Body of pancreas (tissue), 4 donors: ENCODE measurements at places on chromosomes 5 and 9. TPM values are rescaled to one million over a fixed set of nuclear protein-coding genes. Genes with fewer than 3 reads are reported as not detected.

Gene PTGS1
- 3.0 TPM for total RNA-seq

Gene UBE2R2
- total RNA-seq: 31.4 TPM

Gene ETF1
- 36.6 TPM for total RNA-seq

Gene KIF12
- total RNA-seq: 249 TPM

Gene PCDHGA2
- total RNA-seq: 2.9 TPM

Gene TMEM167A
- total RNA-seq: 24.9 TPM

Gene ACTBL2
- total RNA-seq: not detected

Gene CEL
- 8,438 TPM for total RNA-seq

Gene HTR1A
- total RNA-seq: not detected

Gene DMRTA1
- 3.3 TPM for total RNA-seq

Gene TMED7
- total RNA-seq: 51.4 TPM

Gene BAAT
- total RNA-seq: 2.6 TPM

Gene RIGI
- 2.6 TPM for total RNA-seq

Gene FOXD4L6
- not detected for total RNA-seq

Gene CARD6
- total RNA-seq: 5.6 TPM

Gene KCTD16
- total RNA-seq: 3.4 TPM

Gene MELK
- total RNA-seq: not detected

Gene SFXN1
- 29.3 TPM for total RNA-seq

Gene SLC4A9
- total RNA-seq: not detected

Gene SLC2A6
- total RNA-seq: 3.0 TPM

Gene SLCO4C1
- total RNA-seq: 1.6 TPM

Gene ERGIC1
- total RNA-seq: 46.5 TPM

Gene CNTLN
- total RNA-seq: 7.3 TPM

Gene IRX1
- total RNA-seq: not detected

Gene CCNJL
- 0.66 TPM for total RNA-seq

Gene TAF1L
- not detected for total RNA-seq

Gene PCDHGC5
- 2.0 TPM for total RNA-seq

Gene SLC27A6
- 0.99 TPM for total RNA-seq

Gene EPB41L4B
- 122 TPM for total RNA-seq

Gene GABRG2
- not detected for total RNA-seq

Gene DELE1
- 100 TPM for total RNA-seq
